ENCODE measurements at places on chromosomes 13 and 19. TPM values are rescaled to one million over a fixed set of nuclear protein-coding genes. Genes with fewer than 3 reads are reported as not detected.

Gene HIF3A
- not detected for total RNA-seq

Gene CBY2
- not detected for total RNA-seq

Gene WDFY2
- 15.5 TPM for total RNA-seq

Gene CGB1
- not detected for total RNA-seq

Gene CYP2S1
- total RNA-seq = 1.1 TPM
